Right renal pelvis (tissue), 4 donors: ENCODE measurements at places on chromosomes 7 and 10. TPM values are rescaled to one million over a fixed set of nuclear protein-coding genes. Genes with fewer than 3 reads are reported as not detected.

DNA sequence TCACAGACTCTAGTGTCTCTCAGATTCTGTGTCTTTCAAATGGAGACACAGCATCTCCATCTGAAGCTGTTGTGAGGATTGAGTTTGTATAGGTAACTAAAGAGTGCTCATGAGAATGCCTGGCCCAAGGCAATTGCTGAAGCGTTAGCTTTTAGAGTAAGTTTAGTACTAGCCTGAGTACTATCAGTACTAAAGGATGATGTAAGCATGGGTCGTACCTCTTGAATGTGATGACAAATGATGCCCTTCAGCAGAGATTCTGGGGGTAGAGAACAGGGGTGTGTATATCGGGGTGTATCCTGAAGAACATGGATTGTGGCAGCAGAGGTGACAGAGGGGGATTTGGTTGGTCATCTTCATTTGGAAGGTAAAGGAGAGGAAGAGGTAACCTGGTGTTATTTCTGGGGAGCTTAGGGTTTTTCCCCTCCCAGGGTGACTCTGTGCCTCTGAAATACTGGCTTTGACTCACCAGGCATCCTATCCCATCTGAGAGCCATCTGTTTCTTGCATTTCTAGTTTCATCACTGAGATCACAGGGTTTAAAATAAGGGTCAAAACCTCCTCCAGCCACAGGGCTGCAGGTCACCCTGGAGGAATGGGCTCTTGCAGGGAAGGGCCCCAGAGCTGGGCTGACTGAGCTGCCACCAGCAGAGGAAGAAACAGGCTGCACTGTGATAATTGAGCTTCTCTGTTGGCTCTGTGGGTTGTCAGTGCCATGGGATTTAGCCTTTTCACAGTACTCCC lies 756.0 kb downstream of the KCNMA1 start:
- no peak for DNase-seq

DNA sequence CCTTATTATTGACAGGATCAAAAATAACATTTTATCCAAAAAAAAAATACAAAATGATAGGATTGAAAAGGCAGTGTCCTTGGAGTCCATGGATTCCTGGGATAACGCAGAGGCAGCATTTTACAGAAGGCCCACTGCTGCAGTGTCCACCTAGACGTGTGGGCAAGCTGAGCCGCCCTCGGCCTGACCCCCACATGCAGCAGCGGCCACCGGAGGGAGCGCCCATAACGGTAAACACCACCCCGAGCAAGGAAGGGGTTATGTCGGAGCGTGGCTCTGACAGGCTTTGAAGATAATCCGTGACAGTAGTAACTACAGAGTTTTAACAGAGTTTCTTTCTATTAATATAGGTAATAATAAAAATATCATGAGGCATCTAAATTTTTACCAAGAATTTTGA lies 45.3 kb upstream of the PITRM1 start:
- DNase-seq = no peak

GRCh38 chr10:101291331-101292193 lies 62.3 kb upstream of the LBX1 start:
- no peak for DNase-seq

- DNase-seq = peak; percentile 3
Measured at GRCh38 chr10:58385784-58386112, 538 bp downstream of the TFAM start.

DNA sequence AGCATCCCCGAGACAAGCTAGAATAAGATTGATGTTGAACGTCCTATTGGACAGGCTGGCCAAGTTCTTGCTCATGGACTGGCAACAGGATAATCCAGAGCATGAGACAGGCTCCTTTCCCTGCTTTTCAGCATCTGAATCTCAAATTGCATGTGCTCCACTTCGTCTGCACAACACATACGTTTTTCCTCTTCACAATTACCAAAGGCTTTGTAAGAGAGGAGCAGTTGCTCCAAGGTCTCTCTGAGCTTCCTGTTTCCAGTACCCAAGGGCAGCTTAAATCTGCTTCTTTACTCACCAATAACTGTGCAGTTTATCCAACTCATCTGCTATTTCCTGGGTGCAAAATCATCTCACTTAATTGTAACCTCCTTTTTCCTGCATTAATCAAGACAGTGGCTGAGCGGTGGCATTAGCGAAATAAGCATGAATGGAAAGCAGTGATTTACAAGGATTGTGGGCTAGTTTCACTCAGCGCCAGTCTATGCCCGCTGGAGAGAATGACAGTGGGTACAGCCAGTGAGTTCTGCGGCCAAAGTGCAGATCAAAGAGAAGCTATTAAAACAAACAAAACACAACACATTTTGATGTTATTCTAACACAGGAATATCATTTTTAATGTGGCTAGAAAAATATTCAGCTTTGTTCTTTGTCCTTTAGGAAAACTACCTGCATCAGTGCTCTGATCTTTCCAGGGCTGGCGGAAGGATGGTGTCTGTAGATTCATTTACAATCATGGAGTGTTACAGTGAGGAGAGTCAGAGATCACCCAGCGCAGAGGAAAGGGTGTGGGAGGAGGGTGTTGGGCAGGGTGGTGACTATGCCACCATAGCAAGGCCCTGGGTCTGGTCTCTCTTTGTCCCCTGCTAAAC lies 79.8 kb downstream of the CHN2 start:
- DNase-seq = no peak

GRCh38 chr7:11120068-11120664 lies 146.5 kb downstream of the PHF14 start:
- no peak for DNase-seq

DNA sequence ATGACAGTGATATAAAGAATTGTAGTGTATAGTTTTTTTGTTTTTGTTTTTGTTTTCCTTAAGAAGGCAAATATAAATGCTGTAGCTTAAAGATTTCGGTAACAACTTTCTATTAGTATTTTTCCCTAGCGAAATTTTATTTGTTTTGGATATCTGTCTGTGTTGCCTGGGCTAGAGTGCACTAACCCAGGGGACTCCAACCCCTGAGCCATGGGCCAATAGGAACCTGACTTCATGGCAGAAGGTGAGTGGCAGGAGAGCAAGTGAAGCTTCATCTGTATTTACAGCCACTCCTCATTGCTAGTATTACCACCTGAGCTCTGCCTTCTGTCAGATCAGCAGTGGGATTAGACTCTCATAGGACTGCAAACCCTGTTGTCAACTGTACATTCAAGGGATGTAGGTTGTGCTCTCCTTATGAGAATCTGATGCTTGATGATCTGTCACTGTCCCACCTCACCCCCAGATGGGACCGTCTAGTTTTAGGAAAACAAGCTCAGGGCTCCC lies 65.4 kb upstream of the CCAR1 start:
- DNase-seq = no peak

- DNase-seq = no peak
Measured at GRCh38 chr10:61410353-61411070, 42.7 kb downstream of the TMEM26 start.

DNA sequence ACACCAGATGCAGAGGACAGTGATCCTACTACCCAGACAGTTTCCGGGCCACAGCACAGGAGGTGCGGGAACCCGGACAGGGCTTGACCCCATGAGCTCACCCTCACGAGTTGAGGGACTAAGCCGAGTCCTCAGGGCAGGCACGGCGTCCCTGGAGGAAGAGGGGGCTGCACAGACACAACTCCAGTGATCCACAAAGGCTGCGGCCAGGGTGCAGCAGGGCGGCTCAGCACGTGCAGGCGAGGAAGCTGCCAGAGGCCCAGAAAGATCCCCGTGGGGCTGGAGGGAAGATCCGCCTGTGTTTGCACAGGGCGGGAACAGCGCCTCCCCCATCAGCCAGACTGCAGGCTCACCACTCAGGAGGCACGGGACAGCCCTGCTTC lies 45.9 kb upstream of the TMEM72 start:
- DNase-seq = no peak

DNA sequence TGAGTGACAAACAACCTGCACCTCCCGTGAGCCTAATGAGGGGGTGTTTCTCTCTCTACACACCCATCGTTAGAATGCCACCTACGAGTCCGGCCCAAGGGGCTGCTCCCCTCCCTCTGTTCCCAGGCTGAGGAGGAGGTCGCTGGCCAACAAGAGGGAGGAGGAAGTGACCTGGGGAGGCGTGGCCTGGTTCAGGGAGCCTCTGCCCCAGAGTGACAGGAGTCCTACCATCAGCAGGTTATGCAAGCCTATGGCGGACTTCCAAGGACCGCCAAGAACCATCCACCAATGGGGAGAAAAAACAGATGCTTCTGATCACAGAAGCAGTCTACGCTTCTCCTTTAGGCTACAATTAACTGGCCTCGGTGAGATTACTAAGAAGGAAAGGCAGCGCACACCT lies 12.3 kb upstream of the EGFR start:
- DNase-seq = no peak

- no peak for DNase-seq
Measured at GRCh38 chr10:60069311-60069710, 163.0 kb upstream of the CCDC6 start.

DNA sequence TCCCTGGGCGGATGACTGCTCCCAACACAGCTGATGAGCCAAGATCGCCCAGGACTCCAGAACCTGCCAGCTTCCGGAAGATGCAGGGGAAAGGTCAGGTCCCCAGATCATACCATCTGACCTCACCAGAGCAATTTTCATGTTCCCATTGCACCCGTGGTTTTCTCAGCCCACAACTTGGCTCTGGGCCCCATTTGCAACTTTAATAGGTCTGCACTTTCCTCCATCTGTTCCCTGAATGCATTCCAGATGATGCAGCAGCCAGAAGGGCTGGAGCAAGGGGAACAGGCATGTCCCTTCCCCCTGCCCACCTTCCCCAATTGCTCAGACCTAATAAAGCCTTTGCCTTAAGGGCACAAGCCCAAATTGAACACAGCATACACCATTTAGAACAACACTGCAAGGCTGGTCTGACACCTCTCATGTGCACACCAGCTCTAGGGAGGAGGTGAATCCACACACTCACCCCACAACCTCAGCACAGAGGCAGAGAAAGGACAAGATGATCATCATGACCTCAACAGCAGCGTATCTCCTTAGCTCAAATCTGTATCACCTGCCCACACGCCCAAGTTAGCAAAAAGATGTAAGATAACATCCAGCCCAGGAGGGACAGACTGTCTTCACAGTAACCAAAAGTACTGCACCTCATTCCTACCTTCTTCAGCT lies 87.5 kb downstream of the PLXNA4 start:
- DNase-seq = no peak

DNA sequence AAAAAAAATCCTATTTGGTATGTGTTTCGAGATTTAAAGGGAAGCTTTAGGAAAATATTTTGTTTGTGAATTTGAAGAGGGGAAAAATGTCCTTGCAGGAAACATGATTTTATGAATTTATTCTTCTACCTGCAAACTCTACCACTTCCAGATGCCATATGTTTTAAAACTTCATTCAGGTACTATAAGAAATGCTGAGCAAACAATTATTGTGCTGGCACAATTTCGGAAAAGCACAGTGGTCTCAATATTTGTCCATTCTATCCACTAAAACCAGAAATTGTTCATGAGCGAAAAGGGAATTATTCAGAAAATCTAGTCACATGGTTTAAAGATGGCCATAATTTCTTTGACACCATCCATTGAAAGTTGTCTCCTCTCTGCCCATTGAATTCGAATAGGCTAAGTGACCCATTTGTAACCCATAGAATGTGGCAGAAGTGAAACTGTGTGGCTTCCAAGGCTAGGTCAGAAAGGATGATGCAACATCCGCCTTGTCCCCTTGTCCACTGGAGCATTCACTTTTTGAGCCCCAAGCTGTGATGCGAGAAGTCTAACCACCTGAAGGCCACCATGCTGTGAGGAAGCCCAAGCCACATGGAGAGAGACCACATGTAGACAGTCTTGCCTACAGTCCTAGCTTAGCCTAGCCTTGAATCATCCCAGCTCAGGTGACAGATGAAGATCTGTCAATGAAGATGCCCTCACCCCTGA lies 189.8 kb upstream of the PRKCQ start:
- no peak for DNase-seq

GRCh38 chr10:77531441-77532001 lies 106.1 kb downstream of the KCNMA1 start:
- no peak for DNase-seq

DNA sequence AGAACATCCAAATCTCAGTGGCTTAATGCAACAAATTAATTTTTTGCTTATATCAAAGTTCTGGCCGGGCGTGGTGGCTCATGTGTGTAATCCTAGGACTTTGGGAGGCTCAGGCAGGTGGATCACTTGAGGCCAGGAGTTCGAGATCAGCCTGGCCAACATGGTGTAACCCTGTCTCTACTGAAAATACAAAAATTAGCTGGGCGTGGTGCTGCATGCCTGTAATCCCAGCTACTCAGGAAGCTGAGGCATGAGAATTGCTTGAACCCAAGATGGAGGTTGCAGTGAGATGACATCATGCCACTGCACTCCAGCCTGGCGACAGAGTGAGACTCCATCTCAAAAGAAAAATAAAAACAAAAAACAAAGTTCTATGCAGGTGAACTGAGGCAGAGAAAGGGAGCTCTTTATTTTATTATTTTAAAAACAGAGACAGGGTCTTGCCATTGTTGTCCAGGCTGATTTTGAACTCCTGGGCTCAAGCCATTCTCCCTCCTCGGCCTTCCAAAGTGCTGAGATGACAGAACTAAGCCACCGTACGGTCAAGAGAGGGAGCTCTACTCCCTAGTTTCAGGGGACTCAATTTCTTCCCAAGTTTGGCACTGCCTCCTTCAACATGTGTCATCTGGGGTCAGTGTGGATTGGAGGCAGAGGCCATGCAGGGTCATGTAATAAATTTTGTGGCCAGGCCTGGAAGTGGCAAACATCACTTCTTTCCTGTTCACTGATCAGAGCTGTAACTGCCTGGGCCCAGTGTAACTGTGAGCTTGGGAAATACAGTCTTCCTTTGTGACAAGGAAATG lies 2.4 kb downstream of the ADCK2 start:
- DNase-seq = no peak

DNA sequence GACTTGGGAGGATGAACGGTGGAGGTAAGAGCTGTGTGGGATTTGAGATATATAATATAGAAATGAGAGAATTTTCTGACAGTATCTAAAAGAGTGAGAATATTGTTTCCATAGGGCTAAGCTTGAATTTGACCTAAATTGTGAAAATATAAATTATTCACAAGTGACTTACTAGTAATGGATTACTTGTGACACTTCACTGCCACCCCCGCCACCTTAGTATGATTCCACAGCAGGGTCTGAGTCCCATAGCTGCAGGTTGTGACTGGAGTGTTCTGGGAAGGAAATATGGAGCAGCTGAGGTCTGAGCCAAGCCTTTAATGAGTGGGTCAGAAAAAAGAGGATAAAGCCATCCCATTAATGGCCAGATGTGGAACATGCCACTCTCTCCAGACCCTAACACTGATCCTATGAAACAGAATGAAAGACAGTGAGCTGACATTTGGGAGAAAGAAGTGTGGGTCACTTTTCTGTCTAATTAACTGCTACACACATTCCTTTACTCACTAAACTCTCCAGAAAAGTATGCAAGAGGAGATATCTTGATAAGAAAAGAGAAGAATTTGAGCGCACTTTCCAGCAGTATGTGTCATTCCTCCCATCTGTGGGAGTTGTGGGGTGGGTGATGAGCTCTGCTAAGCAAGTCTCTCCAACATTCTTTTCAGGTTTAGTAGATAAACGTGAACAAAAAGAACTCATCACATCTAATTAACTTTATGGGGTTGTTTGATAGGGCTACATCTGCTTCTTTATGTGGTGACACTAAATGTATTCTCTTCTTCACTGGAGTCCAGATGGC lies 1193.4 kb downstream of the SORCS3 start:
- no peak for DNase-seq

GRCh38 chr7:84092207-84092606 lies 102.4 kb downstream of the SEMA3A start:
- DNase-seq = no peak

- peak; percentile 54 for DNase-seq
Measured at GRCh38 chr10:73647211-73647874, 6.1 kb upstream of the MYOZ1 start.

TMEM178B gene
- polyA plus RNA-seq = 0.56 TPM

BMPER gene
- polyA plus RNA-seq = 12.9 TPM

METTL27 gene
- 10.8 TPM for polyA plus RNA-seq

TECTB gene
- polyA plus RNA-seq = not detected

GNAT3 gene
- polyA plus RNA-seq = not detected

NME8 gene
- polyA plus RNA-seq = 0.26 TPM
